Osteocyte (in vitro differentiated cells): ENCODE measurements at places on chromosomes 5 and 9. TPM values are rescaled to one million over a fixed set of nuclear protein-coding genes. Genes with fewer than 3 reads are reported as not detected.

The FREM1 gene
- total RNA-seq = 2.1 and 2.2 TPM in 2 replicates

The TRAF1 gene
- total RNA-seq = 7.1 and 7.8 TPM in 2 replicates

The CDX1 gene
- total RNA-seq = 0.71 and 1.0 TPM in 2 replicates

The TICAM2 gene
- total RNA-seq = 1.6 and 2.8 TPM in 2 replicates

The PLPP7 gene
- 0.68 and 0.73 TPM in 2 replicates for total RNA-seq

The C7 gene
- total RNA-seq = not detected in 2 replicates
